ENCODE measurements at places on chromosomes 11 and 22.

GRCh38 chr11:30990625-30991296 lies 378.8 kb downstream of the DCDC1 start:
- peak; percentile 15 for DNase-seq

DNA sequence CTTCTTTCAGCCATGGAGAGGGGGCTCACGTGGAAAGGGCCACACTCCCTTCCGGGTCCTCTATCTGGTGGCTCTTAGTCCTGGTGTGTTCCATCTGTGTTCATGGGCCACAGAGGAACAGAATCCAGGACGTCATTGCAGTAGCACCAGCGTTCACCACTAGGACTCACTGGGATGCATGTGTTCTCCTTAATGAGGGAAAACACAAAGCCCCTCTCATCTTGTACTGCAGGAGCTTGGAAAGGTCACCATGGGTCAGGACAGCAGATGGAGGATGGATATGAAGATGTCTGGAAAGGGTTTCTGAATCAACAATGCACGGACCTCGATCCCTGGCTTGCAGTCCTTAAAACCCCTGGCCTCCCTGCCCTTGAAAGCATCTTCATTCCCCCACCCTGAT lies 113.8 kb upstream of the THY1 start:
- no peak for DNase-seq

DNA sequence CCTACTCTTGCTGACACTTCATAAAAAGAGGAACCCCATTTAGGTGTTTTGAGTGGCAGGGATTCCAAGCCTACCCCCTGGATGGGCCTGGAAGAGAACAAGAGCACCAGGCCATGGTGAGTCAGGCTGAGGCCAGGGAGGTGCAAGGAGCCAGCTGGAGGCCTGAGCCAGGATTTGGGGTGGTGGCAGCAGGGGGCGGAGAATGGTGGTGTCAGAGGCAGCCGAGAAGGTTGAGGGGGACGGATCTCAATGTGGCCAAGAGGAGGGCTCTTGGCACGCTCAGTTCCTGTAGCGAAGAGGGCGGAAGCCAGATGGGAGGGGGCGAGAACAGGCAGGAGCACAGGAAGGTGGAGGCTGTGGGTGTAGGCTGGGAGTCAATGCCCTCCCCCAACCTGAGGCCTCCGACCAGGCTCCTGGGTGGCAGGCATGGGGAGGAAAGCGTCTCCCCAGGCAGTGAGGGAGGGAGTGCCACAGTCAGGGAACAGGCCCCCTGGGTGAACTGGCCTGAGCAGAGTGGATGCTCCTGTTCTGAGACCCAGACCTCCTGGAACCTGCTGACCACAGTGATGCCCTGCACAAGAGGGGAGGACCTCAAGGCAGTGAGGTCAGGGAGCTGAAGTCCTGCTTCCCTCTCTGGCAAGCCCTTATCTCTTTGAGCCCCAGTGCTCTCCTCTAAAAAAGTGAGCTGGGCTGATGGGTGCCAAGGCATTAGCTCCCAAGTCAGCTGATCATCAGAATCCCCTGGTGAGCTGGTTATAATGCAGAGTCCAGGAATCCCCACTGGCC lies 13.9 kb downstream of the RTN4RL2 start:
- DNase-seq, result no peak

GRCh38 chr11:105899772-105900171 lies 122.3 kb downstream of the MSANTD4 start:
- DNase-seq, result no peak

DNA sequence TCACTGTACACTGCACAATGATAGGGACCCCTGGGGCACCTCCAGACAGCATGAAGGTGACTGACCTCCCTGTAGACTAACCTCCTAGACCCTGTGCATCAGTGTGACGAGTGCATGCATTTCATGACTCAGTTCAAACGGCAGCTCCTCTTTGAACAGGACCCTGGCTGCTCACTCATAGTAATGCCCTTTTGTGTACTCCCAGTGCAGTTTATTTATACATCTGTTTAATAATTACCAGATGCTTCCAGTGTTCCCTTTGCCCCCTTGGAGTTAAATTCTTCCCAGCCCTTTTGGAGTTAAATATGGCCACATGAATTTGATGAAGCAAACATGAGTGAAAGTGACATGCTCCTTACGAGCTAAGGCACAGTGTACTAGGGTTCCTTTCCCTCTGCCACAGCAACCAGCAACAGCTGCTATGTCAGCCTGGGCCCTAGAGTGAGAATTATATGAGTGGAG lies 72.4 kb downstream of the PANX1 start:
- DNase-seq, result peak; percentile 94

DNA sequence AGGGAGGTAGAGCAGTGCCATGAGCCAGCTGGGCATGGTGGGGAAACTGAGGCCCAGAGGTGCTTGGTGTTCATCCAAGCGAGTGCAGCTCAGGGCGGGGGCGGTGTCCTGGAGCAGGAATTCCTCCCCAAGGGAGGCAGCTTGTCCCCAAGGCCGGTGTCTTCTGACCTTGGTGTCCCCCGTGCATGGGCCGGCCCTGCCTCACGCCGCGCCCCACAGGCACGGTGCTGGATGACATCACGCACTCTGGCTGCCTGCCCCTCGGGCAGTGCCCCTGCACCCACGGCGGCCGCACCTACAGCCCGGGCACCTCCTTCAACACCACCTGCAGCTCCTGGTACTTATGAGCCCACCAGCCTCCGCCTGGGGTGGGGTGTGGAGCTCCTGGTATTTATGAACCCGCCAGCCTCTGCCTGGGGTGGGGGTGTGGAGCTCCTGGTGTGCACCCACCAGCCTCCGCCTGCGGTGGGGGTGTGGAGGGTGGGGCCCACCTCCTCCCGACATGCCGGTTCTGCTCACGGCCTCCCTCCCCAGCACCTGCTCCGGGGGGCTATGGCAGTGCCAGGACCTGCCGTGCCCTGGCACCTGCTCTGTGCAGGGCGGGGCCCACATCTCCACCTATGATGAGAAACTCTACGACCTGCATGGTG lies 6.7 kb downstream of the MUC5B start:
- no peak for DNase-seq

- DNase-seq, result no peak
Observed at GRCh38 chr22:27004434-27004833, 347.0 kb downstream of the MIAT start.

- no peak for DNase-seq
Observed at GRCh38 chr11:57917632-57918031, 106.0 kb upstream of the OR9Q1 start.

- peak; percentile 96 for DNase-seq
Observed at GRCh38 chr11:29119707-29120618, 896.9 kb downstream of the KCNA4 start.

GRCh38 chr11:133907841-133908241 lies 48.9 kb downstream of the IGSF9B start:
- no peak for DNase-seq

DNA sequence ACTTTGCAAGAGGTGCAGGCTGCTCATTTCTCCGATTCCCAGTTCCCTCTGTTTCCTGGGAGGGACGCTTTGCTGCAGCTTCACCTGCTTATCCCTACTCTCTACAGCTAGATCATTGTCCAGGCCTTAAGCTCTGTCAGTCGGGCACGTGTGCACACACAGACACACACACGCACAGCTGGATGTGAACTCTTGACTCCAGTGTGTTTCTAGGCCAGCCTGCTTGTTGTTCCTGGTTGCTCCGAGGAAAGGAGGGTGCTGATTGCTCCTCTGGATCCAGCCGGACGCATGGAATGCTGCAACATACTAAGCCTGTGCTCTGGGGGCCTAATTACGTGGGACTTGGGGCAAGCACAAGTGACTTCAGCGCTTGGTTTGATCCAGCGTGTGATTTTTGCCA lies 19.7 kb downstream of the ZNRF3 start:
- no peak for DNase-seq

GRCh38 chr22:38871360-38872171 lies 450 bp downstream of the CBX6 start:
- no peak for DNase-seq

GRCh38 chr22:43823353-43823908 lies 11.3 kb upstream of the EFCAB6 start:
- DNase-seq, result peak; percentile 94

GRCh38 chr11:63042596-63042995 lies 27.0 kb upstream of the SLC22A8 start:
- DNase-seq, result peak; percentile 8

DNA sequence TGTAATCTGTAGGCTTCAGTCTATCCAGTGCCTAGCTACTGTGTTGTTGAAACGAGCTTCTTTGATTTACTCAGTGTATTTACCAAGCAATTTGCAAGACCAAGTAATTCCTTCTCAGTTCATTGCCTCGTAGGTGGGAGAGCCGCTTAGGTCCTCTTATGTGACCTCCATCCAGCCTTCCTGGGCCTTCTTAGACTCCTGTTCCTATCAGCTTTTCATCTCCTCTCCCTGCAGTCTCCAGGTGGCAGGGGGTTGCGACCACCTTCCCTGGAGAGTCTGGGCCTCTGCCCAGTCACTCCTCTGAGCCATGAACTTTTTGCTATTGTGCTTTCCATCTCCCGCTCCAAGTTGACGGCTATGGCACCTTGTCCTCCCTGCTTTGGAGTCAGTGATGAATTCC lies 251.8 kb downstream of the KIRREL3 start:
- DNase-seq, result no peak

DNA sequence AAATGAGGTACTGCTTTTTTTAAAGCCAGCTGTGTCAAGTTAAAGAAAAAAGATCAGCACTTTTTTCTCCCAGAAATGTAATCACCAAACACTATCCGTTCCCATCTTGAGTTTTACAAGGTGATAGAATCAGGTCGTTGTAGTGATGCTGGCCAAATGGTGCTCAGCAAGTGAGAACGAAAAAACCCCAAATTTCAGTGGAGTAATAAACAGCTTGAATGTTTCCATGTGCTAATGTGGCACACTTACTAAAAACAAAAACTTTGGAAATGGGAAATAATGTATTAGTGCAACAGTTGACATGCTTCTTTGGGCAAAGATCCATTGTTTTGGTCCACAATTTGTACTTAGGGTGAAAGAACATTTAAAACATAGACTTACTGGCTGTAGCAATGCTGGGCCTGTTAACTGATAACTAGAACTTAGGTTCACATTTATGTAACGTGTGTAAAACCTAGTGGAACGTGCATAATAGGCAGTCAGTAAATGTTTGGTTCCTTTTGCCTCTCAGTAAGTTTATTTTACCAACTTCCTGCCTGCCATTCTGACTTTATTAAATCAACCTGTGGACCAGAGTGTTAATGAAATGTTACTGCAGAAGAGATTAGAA lies 15.4 kb upstream of the GDPD4 start:
- peak; percentile 65 for DNase-seq

DNA sequence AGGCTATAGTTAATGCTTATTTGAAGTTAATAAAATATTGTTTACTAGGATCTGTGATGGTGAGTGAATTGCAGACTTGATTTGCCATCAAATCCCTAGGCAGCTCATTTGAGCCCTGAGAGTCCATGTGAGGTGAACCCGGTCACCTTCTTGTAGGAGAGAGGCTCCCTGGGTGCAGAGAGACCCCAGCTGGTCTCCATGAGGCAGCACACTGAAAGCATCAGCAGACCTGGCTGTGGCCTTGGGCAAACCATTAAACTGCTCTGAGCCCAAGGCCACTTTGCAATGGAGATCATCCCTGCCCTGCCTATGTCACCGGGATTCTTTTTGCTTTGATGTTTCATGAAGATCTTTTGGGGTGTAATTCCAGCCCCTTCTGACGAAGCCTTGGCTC lies 125.2 kb downstream of the MICAL2 start:
- peak; percentile 29 for DNase-seq

DNA sequence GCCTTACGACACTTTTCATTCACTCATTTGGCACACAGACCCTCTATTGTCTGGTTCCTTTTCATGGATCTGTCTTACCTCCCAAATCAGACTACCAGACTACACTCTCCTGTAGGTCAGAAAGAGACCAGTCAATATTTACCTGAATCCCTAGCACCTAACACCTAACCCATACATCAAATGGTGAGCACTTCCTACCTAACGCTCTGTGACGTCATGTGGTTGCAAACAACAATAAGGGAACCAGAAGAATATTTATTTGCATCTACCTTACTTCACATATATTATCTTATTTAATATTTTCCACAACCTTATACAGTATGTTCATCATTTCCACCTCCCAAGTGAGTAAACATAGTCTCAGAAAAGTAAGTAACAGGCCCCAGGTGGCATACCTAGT lies 323.4 kb downstream of the SOX6 start:
- DNase-seq, result no peak

- peak; percentile 56 for DNase-seq
Observed at GRCh38 chr22:45096256-45096907, 67.3 kb upstream of the NUP50 start.

- DNase-seq, result no peak
Observed at GRCh38 chr22:48380016-48380665, 1447.5 kb downstream of the BRD1 start.

GRCh38 chr11:44774108-44774507 lies 47.3 kb downstream of the TSPAN18 start:
- DNase-seq, result no peak

DNA sequence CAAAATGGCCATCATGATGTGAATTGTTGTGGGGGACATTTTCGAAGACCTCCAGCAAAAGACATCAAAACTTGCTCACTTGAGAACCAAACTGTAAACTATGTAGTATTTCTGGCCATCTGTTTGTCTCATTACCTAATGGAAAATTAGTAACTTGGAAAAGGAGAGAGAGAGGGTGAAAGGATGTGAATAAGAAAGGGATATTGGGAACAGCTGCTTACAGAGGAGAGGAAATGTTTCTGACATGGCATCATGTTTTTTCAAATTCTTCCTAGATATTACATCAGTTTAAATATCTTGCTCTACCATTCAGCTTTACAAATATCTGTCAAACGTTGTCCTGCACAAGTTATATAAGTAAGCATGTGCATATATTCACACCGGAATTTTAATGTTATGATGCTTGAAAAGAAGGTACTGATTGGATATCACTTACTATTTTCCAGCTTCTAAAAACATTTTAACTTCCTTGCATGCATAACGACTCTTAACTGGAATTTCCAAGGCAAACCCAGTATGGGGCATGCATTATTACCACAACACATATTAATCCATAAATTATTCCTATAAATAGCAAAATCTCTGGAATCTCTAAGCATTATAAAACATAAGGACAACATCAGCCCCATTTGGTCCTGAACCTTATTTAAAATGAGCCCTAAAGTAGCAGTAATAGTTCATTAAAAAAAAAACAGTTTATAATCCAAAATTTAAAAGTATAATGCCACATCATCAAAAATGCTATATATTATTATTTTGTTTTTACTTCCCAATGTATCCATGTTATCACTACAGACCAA lies 20.0 kb downstream of the GUCY1A2 start:
- no peak for DNase-seq

GRCh38 chr11:127618721-127619120 lies 618.2 kb upstream of the KIRREL3 start:
- no peak for DNase-seq

- no peak for DNase-seq
Observed at GRCh38 chr11:44268614-44269080, 41.3 kb downstream of the ALX4 start.

DNA sequence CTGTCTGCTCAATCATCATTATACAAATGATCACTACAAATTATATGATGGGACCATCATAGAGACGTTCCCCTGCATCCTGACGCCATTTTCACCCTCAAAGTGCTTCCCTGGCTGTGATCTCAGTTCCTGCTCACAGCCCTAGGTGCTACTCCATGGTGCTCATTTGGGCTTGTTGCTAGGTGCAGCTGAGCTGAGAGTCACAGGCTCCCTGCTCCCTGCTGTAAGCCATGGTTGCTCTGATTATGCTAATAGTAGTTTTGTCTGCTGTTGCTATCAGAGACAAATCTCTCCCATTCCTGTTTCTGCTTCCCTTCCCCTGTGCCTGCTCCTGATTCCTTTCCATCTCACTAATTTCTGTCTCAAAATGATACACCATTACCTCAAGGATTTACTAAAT lies 474.3 kb downstream of the METTL15 start:
- DNase-seq, result no peak

Data from renal cortical epithelial cell (primary cell).